ENCODE measurements at places on chromosomes 3 and 15.

DNA sequence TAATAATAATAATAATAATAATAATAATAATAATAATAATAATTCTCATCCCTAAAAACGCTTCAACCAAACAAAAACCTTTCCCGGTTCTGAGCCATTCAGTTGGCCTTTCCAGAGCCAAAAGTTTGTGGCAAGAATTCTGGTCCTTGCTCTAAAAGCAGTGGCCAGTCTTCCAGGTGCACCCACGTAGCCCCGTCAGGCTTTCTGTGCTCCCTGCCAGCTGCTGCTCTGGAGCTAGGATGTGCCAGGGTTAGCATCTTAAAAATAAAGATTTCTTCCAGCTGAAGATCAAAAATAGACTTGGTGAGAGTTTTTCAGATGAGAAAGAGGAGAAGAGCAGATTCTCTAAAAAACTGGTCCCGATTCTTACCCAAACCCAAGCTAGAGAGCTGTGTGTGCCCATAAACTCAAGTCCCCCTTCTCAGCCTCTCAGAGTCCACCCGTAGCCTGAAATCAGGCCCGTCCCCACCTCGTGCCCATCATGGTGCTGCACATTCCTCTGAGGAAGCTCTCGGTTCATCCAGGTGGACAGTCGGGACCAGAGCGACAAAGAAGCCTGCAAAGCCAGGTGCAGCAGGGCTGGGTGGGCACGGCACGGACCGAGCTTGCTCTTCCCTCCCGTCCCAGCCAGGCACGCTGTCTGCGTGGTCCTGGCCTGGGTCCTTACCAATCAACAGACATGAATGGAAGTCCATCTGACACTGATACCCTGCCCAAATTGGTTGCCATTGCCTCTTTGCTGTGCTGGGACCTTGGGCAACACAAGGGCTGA, 155.6 kb downstream of the LRRC28 start:
- DNase-seq = no peak

DNA sequence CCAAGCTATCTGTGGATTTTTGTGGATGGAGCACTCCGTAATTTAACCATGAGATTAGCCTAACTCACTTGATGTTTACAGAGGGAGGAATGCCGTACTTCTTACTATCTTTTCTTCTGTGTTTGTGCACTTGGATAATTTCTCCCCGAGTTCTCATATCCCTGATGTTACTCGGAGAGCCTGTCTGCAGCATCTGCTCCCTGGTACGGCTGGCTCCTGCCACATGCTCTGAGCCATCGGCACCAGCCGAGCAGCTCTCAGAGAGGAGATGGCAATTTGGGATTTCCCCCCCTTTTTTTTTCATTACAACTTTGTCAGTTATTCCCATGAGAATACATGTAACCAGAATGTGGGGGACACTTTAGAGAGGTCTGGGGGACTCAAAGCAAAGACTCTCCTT, 155.0 kb downstream of the MCTP2 start:
- DNase-seq = no peak

- no peak for DNase-seq
Observed at GRCh38 chr3:194857469-194858113, 171.9 kb downstream of the FAM43A start.

- DNase-seq = no peak
Observed at GRCh38 chr15:77513226-77513625, 92.5 kb downstream of the HMG20A start.

DNA sequence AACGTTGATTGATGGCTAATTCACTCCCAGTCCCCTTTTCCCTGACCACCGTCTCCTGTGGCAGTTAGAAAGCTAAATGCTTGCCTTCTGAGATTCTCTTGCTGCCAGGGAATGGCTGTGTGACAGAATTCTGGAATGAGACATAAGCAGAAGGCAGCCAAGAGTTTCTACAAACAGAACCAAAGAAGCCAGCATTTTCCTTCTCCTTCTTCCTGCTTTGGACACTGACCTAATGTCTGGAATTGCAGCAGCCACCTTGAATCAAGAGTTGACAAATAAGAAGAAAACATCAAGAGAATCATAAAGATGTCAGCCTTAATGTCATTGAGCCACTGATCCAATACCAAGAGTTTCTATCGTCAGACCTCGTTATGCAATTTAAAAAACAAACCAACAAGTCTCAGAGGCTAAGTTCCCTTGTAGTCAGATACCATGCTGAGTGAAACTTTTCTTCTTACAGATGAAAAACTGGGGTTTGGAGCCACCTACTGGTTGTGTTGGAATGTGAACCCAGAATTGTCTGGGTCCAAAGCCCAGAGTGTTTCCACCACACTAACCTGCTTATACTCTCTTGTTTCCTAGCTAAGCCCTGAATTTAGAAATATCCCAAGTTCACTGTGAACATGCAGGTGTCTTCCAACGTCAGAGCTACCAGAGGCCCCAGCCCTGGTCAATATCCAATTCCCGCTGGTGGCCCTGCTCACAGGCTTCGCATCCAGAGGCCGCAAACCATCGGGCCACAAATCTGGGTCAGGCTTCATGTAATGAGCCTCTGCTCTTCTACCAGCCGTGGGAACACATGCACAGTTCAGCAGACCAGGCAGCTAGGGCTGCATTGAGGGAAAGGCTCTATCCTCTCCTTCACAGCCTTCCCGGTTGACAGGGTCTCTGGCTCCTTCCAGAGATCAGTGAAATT, 42.5 kb downstream of the MCF2L2 start:
- peak; percentile 62 for DNase-seq

- no peak for DNase-seq
Observed at GRCh38 chr15:42845581-42845980, 75.0 kb downstream of the TTBK2 start.

- DNase-seq = no peak
Observed at GRCh38 chr15:74845208-74845568, 2.2 kb upstream of the ULK3 start.

All from Daoy (cell line).